ENCODE measurements at places on chromosomes 6 and 20. TPM values are rescaled to one million over a fixed set of nuclear protein-coding genes. Genes with fewer than 3 reads are reported as not detected.

BHLHE23 gene
- not detected for total RNA-seq

ABHD16B gene
- not detected for total RNA-seq

NR2E1 gene
- total RNA-seq = 0.19 TPM

FOXP4 gene
- total RNA-seq = 23.1 TPM

MCHR2 gene
- not detected for total RNA-seq

EYA4 gene
- 0.08 TPM for total RNA-seq

SLC32A1 gene
- not detected for total RNA-seq

NRN1 gene
- 0.60 TPM for total RNA-seq

DNA sequence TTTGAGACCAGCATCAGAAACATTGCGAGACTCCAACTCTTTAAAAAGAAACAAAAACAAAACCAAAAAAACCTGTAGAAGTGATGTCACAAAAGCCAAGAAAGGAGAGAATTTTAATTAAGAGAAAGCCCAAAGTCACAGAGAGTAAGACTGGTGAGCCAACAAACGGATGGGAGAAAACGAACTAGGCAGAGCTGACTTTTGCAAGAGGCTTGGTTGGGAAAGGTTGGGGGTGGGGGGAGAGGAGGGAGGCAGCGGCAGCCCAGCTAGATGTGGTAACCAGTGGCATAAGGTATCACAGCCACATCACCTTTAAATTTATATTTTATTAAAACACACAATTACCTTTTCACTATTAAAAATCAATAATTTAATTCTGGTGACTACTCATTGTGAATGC, 23.5 kb downstream of the NOL7 start:
- H3K36me3 ChIP-seq = peaks cover 9% of the 10 kb centered on the region
- H3K4me1 ChIP-seq = no peaks in the 10 kb centered on the region
- no peak for DNase-seq
- H3K4me3 ChIP-seq = no peak overlapping the region
- no peaks in the 10 kb centered on the region for H3K27me3 ChIP-seq
- H3K27ac ChIP-seq = no peak overlapping the region

DNA sequence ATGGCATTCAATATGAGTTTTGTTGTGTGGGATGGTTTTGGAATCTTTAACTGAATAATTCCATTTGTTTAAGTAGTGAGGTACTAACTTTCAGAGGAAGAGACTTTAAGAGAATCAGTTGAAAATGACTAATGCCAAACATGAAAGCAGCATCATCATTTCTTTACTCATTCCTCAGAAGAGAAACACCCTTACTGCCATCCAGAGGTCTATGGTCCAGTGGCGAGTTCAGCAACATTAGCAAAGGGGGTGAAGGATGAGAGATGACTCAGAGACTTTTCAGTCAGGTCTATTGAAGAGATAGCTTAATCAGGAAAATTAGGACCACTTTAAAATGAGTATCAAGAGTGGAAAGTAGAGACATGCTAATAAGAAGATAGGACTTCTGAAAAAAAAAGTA, 118.8 kb downstream of the COL19A1 start:
- H3K27ac ChIP-seq = no peak overlapping the region
- no peaks in the 10 kb centered on the region for H3K4me1 ChIP-seq
- no peak overlapping the region for H3K4me3 ChIP-seq
- DNase-seq = no peak
- H3K27me3 ChIP-seq = no peaks in the 10 kb centered on the region

GRCh38 chr20:3128275-3128984, 31.2 kb downstream of the FASTKD5 start:
- H3K36me3 ChIP-seq = no peaks in the 10 kb centered on the region
- no peaks in the 10 kb centered on the region for H3K27me3 ChIP-seq
- no peak overlapping the region for H3K4me3 ChIP-seq
- H3K4me1 ChIP-seq = no peaks in the 10 kb centered on the region
- DNase-seq = no peak

GRCh38 chr20:40565682-40566040, 123.4 kb downstream of the MAFB start:
- DNase-seq = no peak
- H3K27ac ChIP-seq = no peak overlapping the region
- no peaks in the 10 kb centered on the region for H3K4me1 ChIP-seq
- no peaks in the 10 kb centered on the region for H3K36me3 ChIP-seq

GRCh38 chr20:6956056-6956455, 188.6 kb downstream of the BMP2 start:
- no peak overlapping the region for H3K27ac ChIP-seq
- DNase-seq = no peak
- H3K4me1 ChIP-seq = no peaks in the 10 kb centered on the region
- no peaks in the 10 kb centered on the region for H3K36me3 ChIP-seq

- no peak overlapping the region for H3K27ac ChIP-seq
- no peaks in the 10 kb centered on the region for H3K27me3 ChIP-seq
- DNase-seq = no peak
- H3K4me1 ChIP-seq = peaks cover 30% of the 10 kb centered on the region
- no peak overlapping the region for H3K4me3 ChIP-seq
These were observed 38.5 kb downstream of the EDN1 start for GRCh38 chr6:12328701-12329100.

- DNase-seq = no peak
- H3K27ac ChIP-seq = no peak overlapping the region
- H3K4me1 ChIP-seq = no peaks in the 10 kb centered on the region
- no peaks in the 10 kb centered on the region for H3K27me3 ChIP-seq
These were observed 24.8 kb downstream of the GRM4 start for GRCh38 chr6:34120953-34121675.

DNA sequence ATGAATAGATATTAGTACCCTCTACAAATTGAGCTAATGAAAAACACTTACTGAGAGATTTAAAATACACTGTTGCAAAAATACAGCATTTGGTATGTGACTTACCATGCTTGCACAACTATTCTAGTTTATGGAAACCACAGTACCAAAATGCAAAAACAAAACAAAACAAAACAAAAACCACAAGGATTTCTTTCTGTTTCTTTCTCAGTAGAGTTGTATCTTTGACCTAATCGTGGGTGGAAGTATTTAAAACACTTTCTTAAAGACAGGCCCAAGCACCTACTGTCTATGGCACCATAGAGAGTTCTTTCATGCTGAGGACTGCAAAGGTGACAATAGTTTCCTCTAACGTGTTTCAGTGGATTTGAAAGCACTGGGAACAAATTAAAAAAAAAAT, 95.3 kb upstream of the C6orf118 start:
- no peaks in the 10 kb centered on the region for H3K4me1 ChIP-seq
- H3K27me3 ChIP-seq = no peaks in the 10 kb centered on the region
- H3K4me3 ChIP-seq = no peak overlapping the region
- DNase-seq = no peak

DNA sequence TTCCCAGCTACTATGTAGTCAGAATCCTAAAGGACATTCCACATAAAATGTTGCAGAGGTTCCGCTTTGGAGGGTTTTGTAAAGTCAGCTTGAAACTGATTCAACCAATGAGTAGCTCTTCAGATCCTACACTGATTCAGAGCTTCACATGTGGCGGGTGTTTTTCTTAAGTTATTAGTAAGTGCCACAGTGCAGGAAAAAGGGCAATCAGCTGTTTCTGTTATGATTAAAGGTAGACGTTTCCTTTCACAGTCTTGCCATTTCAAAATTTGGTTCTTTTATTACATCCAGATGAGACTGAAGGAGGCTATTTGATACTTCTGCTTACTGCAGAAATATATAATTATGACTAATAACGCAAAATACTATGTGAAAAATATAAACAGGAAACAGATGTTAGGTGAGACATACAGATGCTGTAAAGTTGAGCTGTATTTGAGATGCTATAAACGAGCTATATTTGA, 443.9 kb downstream of the CDKAL1 start:
- H3K4me1 ChIP-seq = no peaks in the 10 kb centered on the region
- no peaks in the 10 kb centered on the region for H3K36me3 ChIP-seq
- no peaks in the 10 kb centered on the region for H3K27me3 ChIP-seq
- no peak overlapping the region for H3K27ac ChIP-seq
- H3K4me3 ChIP-seq = no peak overlapping the region

- no peaks in the 10 kb centered on the region for H3K4me1 ChIP-seq
- H3K36me3 ChIP-seq = no peaks in the 10 kb centered on the region
- H3K4me3 ChIP-seq = no peak overlapping the region
- H3K27ac ChIP-seq = no peak overlapping the region
These were observed 326.6 kb downstream of the COL12A1 start for GRCh38 chr6:74879234-74879633.

DNA sequence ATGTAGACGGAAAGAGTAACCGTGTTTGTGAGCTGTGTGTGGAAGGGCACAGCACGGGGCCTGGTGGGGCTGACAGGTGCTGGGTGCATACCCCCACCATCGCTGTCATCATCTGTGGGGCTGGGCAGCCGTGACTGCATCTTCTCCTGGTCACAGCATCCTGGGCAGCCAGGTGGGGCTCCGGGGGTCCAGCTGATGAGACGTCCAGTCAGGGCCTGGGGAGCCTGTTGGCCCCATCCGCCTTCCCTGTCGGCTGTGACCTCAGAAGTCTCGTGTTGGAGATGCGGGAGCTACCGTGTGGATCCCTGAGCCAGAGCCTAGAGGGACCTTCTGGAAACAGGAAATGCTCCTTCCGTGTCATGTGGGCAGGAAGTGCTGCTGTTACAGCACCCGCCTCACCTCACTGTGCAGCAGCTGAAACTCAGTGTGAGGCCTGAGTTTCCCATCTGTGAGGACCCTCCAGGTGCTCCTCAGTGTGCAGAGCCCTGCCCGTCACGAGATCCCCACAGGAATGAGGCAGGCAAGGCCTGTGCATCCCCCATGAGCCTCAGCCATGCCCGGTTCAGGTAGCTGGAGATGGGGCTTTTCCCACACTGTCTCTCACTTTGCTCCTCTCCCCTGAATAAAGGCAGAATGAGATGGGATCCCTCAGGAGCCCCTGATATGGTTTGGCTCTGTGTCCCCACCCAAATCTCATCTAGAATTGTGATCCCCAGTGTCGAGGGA, 108.7 kb downstream of the ERMARD start:
- no peak overlapping the region for H3K4me3 ChIP-seq
- no peak overlapping the region for H3K27ac ChIP-seq
- H3K27me3 ChIP-seq = no peaks in the 10 kb centered on the region
- no peaks in the 10 kb centered on the region for H3K4me1 ChIP-seq

DNA sequence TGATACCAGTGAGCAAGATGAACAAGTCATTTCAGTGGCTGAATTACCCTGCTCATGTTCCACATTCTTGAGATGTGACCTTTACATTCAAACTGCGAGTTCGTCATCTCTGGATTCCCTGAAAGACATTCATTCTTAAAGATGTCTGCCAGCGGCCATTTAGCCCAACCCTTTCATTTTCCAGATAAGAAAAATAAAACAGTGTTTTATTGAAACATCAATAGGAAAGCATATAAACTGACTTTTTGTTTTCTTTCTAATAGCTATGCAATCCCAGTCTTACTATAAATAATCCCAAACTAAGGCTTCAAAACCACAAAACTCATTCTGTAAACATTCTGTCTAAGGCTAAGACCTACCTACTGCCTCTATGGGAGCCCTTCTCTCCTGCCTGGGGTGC, 134.0 kb downstream of the SAMD5 start:
- H3K27ac ChIP-seq = no peak overlapping the region
- H3K4me1 ChIP-seq = no peaks in the 10 kb centered on the region
- H3K36me3 ChIP-seq = no peaks in the 10 kb centered on the region
- H3K4me3 ChIP-seq = no peak overlapping the region
- no peak for DNase-seq
- H3K27me3 ChIP-seq = no peaks in the 10 kb centered on the region

DNA sequence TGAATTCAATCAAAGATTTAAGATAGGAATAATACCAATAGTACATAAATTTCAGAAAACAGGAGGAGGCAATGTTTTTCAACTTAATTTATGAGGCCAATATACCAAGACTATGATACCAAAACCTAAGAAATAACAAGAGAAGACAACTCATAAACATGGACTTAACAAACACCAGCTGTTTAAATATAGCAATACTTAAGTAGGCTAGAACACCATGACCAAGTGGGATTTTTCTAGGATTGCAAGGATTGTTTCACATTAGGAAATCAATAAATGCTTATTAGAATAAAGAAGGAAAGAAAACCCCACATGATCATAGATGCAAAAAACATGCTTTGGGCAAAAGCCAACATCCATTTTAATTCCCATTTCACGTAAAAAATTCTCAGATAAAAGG, 355.1 kb downstream of the EPM2A start:
- H3K27ac ChIP-seq = no peak overlapping the region
- no peak for DNase-seq
- H3K4me1 ChIP-seq = no peaks in the 10 kb centered on the region
- no peaks in the 10 kb centered on the region for H3K36me3 ChIP-seq

- no peaks in the 10 kb centered on the region for H3K36me3 ChIP-seq
- no peaks in the 10 kb centered on the region for H3K4me1 ChIP-seq
- peak overlapping the region; percentile 0 for H3K27ac ChIP-seq
- DNase-seq = no peak
- H3K4me3 ChIP-seq = no peak overlapping the region
These were observed 33.9 kb downstream of the DSE start for GRCh38 chr6:116404696-116405095.

DNA sequence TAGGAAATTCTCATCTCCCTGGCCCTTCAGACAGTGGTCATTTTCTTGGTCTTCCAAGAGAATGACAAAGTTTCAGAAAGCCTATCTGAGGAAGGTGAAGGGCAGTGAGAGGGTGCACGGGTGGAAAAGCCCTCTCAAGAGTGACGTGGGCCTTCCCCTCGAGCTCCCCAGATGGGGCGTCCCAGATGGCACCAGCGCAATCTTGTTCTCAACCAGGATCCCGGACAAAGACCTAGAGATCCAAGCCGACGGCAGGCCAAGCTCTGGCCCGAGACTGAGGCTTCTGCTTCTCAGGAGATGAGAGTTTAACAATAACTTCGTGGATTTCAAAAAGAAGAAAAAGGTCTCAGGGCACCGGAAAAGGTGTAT, 797 bp upstream of the ZNF133 start:
- H3K4me1 ChIP-seq = no peaks in the 10 kb centered on the region
- H3K4me3 ChIP-seq = peak overlapping the region; percentile 58
- no peaks in the 10 kb centered on the region for H3K36me3 ChIP-seq
- peak overlapping the region; percentile 90 for H3K27ac ChIP-seq
- no peak for DNase-seq
- H3K27me3 ChIP-seq = no peaks in the 10 kb centered on the region

GRCh38 chr6:37788259-37788658, 31.3 kb upstream of the ZFAND3 start:
- H3K36me3 ChIP-seq = no peaks in the 10 kb centered on the region
- H3K27ac ChIP-seq = no peak overlapping the region
- H3K4me1 ChIP-seq = no peaks in the 10 kb centered on the region
- no peak overlapping the region for H3K4me3 ChIP-seq

GRCh38 chr20:40262219-40262618, 426.8 kb downstream of the MAFB start:
- H3K27ac ChIP-seq = no peak overlapping the region
- H3K36me3 ChIP-seq = no peaks in the 10 kb centered on the region
- no peaks in the 10 kb centered on the region for H3K27me3 ChIP-seq
- H3K4me3 ChIP-seq = no peak overlapping the region
- DNase-seq = no peak
